T-helper 17 cell (primary cell): ENCODE measurements at places on chromosomes 2 and 18.
A peak's percentile ranks its signal among the peaks of the same experiment; 100 is the strongest.

DNA sequence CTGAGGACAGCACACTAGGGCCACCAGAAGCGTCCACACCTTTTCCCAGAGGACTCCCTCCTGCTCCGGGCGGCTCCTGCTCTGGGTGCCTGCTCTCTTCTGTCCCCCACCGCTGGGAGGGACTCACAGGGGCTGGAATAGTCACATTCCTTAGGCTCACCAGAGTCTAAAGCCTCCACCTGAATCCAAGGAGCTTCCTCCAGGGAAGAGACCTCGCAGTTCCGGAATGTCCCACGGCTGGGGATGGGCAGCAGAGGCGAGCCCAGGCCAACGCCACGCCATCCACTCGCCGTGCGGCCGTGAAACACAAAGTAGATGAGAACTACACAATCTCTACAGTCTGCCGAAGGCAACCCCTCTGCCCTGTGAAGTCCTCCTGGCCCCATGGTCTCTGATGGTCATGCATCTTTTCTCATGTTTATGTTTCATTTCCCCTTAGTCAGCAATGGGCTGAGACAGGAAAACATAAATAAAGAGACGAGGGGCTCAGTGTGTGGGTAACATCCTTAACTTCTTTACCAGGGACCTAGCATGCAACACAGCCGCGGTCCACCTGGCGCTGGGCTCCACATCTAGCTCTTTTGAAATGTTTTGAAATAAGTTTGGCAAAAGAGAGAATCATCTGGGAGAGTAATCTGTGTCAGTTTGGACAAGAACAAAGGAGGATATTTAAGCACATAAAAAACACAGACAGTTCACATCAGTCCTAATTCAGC, 98.4 kb downstream of the PXDN start:
- peaks cover 15% of the 10 kb centered on the region for H3K27me3 ChIP-seq
- no peak overlapping the region for H3K27ac ChIP-seq
- DNase-seq = no peak
- peaks cover 2% of the 10 kb centered on the region for H3K36me3 ChIP-seq
- H3K4me3 ChIP-seq = no peak overlapping the region

- no peak for DNase-seq
- H3K27ac ChIP-seq = no peak overlapping the region
- no peaks in the 10 kb centered on the region for H3K36me3 ChIP-seq
- no peaks in the 10 kb centered on the region for H3K27me3 ChIP-seq
- H3K4me1 ChIP-seq = no peaks in the 10 kb centered on the region
- no peak overlapping the region for H3K4me3 ChIP-seq
These were observed 261.1 kb downstream of the ANAPC1 start for GRCh38 chr2:111622859-111623258.

- DNase-seq = no peak
- H3K36me3 ChIP-seq = no peaks in the 10 kb centered on the region
- no peak overlapping the region for H3K4me3 ChIP-seq
- H3K27ac ChIP-seq = no peak overlapping the region
These were observed 146.3 kb downstream of the ATL2 start for GRCh38 chr2:38230756-38231155.

- H3K4me1 ChIP-seq = peaks cover 57% of the 10 kb centered on the region
- H3K27ac ChIP-seq = peak overlapping the region; percentile 67
- H3K36me3 ChIP-seq = no peaks in the 10 kb centered on the region
- peak overlapping the region; percentile 77 for H3K4me3 ChIP-seq
- no peak for DNase-seq
These were observed 18.4 kb upstream of the SLC20A1 start for GRCh38 chr2:112627060-112628040.
